Inflammatory macrophage treated with lipopolysaccharide for 1 hour (primary cell): ENCODE measurements at places on chromosomes 12 and 14.
A peak's percentile ranks its signal among the peaks of the same experiment; 100 is the strongest.

- DNase-seq = no peak
Observed at GRCh38 chr12:91240386-91241095, 57.9 kb upstream of the DCN start.

GRCh38 chr12:107254258-107254856 lies 161.0 kb upstream of the CRY1 start:
- DNase-seq = no peak

- DNase-seq = no peak
Observed at GRCh38 chr14:96037891-96038557, 1.1 kb upstream of the C14orf132 start.

- DNase-seq = no peak
Observed at GRCh38 chr14:71194251-71194650, 287.0 kb downstream of the PCNX1 start.

- DNase-seq = no peak
Observed at GRCh38 chr12:69151254-69151764, 88.1 kb upstream of the CPSF6 start.

GRCh38 chr12:43957732-43958372 lies 122.0 kb downstream of the TMEM117 start:
- peak; percentile 78 for DNase-seq

- DNase-seq = no peak
Observed at GRCh38 chr12:18502422-18502968, 235.3 kb downstream of the PLCZ1 start.

- peak; percentile 12 for DNase-seq
Observed at GRCh38 chr14:50260511-50260910, 29.1 kb upstream of the SOS2 start.

DNA sequence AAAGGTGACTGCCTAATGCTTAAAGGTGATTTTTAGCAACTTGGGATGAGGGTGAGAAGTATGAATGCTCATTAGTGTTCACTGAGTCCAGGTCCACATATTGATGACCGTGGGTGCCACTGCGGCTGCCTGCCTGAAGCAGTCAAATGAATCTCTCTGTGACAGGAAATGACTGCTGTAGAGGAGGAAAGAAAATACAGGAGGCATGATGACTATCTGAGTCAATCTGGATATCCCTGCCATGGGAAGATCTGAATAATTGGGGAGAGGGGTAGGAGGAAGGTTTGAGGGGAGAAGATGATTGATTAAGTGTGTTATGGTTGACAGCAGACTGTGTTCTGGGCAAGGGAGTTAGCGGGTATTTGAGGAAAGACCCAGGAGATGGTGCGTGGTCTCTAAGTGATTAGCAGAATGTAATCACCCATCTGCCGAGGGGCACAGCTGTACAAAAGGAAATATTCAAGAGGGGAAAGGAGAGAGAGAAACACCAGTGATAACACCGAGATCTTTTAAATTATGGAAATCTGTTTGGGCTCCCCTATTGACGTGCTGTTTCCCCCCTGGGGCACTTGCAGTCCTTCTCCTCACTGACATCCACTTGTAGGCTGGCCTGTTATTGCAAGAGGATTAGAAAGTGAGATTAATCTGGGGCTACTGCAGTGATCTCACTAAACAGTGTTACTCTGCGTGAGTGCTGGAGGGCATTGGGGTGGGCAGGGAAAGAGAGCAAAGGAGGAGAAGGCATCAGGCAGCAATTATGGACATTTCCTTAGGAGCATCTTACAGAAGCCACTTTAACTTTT lies 97.7 kb downstream of the AKAP6 start:
- DNase-seq = no peak

DNA sequence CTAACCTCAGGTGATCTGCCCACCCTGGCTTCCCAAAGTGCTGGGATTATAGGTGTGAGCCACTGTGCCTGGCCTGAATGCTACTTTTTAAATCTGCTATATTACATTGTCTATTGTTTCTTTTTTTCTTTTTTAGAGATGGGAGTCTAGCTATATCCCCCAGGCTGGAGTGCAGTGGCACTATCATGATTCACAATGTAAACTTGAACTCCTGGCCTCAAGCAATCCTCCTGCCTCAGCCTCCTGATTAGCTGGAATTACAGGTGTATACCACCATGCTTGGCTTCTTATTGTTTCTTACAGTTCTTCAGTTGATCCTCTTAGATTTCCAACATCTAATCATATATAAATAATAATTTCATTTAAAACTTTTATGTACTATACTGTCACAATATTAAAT lies 15.3 kb upstream of the WDR20 start:
- no peak for DNase-seq

GRCh38 chr14:54211551-54212308 lies 185.1 kb upstream of the CDKN3 start:
- DNase-seq = no peak

DNA sequence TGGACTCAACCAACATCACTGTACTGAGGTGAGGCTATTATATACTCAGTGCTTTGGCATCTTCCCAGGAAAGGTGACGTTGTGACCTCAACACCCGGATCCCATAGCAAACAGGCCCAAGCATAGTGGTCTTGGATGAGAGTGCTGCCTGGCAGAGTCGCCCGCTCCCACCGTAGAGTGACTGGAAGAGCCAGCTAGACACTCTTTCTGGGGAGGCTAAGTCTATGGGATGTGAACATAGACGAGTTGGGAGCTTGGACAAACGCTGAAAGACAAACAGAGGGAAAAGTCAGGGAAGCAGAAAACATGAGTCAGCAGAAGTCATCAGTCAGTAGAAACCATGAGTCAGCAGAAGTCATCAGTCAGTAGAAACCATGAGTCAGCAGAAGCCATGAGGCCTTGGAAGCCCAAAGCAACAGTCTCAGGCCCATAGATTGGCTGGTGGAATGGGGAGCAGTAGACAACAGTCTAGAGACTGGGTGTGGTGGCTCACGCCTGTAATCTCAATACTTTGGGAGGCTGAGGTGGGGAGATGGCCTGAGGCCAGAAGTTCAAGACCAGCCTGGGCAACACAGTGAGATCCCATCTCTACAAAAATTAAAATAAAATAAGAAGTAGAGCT lies 66.4 kb upstream of the MAP1LC3B2 start:
- DNase-seq = no peak

DNA sequence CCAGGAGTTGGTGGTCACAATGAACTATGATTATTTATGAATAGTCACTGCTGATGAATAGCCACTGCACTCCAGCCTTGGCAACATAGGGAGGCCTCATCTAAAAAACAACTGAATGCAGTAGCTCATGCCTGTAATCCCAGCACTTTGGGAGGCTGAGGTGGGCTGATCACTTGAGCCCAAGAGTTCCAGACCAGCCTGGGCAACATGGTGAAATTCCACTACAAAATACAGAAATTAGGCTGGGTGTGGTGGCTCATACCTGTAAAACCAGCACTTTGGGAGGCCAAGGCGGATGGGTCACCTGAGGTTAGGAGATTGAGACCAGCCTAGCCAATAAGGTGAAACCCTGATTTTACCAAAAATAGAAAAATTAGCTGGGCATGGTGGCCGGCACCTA lies 13.5 kb upstream of the FAM177A1 start:
- no peak for DNase-seq

- no peak for DNase-seq
Observed at GRCh38 chr14:99668307-99669295, 15.5 kb upstream of the CYP46A1 start.

GRCh38 chr12:54272214-54272613 lies 7.7 kb downstream of the CBX5 start:
- no peak for DNase-seq

GRCh38 chr14:89775151-89775550 lies 179.4 kb downstream of the EFCAB11 start:
- DNase-seq = no peak
